ENCODE measurements at places on chromosomes 13 and 19.

- H3K36me3 ChIP-seq, result no peaks in the 10 kb centered on the region
- H3K27me3 ChIP-seq, result no peaks in the 10 kb centered on the region
- DNase-seq, result no peak
- H3K4me3 ChIP-seq, result no peak overlapping the region
- H3K4me1 ChIP-seq, result peaks cover 12% of the 10 kb centered on the region
These were observed 150.0 kb downstream of the DPF1 start for GRCh38 chr19:38073841-38074685.

DNA sequence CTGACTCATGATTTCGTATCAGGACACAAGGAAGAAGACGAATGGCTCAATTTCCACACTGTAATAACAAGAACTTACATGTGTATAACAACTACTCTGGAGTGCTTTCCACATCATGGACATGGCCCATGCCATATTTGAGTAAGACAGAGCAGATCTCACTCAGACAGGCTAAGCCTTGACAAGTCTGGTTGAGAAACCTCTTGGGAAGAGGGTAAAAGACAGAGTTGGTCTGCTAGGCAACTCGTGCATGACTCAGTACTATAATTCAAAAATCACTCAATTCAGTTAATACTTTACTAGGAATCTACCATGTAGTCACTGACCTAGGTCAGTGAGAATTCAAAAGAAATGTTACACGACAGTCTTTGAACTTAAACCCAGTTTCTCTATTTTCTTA is 5.7 kb upstream of the THSD1 start:
- peaks cover 5% of the 10 kb centered on the region for H3K36me3 ChIP-seq
- DNase-seq, result no peak
- H3K4me3 ChIP-seq, result no peak overlapping the region
- H3K27me3 ChIP-seq, result no peaks in the 10 kb centered on the region
- H3K4me1 ChIP-seq, result no peaks in the 10 kb centered on the region

- H3K4me1 ChIP-seq, result no peaks in the 10 kb centered on the region
- no peaks in the 10 kb centered on the region for H3K27me3 ChIP-seq
- no peak overlapping the region for H3K27ac ChIP-seq
- H3K36me3 ChIP-seq, result no peaks in the 10 kb centered on the region
- no peak for DNase-seq
These were observed 67.8 kb downstream of the SUCLA2 start for GRCh38 chr13:47932950-47933923.

- no peak overlapping the region for H3K4me3 ChIP-seq
- no peak overlapping the region for H3K27ac ChIP-seq
- DNase-seq, result no peak
- no peaks in the 10 kb centered on the region for H3K36me3 ChIP-seq
These were observed 4.3 kb upstream of the ZNF497 start for GRCh38 chr19:58366585-58367430.
